ENCODE measurements at places on chromosomes 1 and 21.

GRCh38 chr21:31201144-31201543 is 142.9 kb downstream of the TIAM1 start:
- DNase-seq, result no peak

- DNase-seq, result no peak
These were observed 259.9 kb upstream of the RAB4A start for GRCh38 chr1:229011022-229011421.

- no peak for DNase-seq
These were observed 180.6 kb upstream of the PALMD start for GRCh38 chr1:99465176-99465900.

- DNase-seq, result no peak
These were observed 128.4 kb upstream of the ZBTB40 start for GRCh38 chr1:22323141-22323845.

DNA sequence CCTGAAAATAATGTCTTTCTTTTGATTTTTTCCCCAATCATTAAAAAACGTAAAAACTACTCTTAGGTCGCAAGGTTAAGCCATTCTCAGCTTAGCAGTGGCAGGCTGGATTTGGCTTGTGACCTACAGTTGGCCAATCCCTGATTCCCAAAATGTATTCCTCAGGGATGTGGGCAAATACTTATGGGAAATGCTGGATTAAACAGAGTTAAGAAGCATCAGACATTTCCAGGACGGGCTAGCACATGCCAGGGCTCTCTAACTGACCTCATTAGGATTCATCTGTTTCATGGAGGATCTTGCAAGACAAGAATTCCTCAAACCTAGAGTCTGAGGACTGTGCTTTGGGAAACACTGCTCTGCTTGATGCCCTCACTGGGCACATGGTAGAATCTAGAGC is 982 bp upstream of the IL24 start:
- no peak for DNase-seq

DNA sequence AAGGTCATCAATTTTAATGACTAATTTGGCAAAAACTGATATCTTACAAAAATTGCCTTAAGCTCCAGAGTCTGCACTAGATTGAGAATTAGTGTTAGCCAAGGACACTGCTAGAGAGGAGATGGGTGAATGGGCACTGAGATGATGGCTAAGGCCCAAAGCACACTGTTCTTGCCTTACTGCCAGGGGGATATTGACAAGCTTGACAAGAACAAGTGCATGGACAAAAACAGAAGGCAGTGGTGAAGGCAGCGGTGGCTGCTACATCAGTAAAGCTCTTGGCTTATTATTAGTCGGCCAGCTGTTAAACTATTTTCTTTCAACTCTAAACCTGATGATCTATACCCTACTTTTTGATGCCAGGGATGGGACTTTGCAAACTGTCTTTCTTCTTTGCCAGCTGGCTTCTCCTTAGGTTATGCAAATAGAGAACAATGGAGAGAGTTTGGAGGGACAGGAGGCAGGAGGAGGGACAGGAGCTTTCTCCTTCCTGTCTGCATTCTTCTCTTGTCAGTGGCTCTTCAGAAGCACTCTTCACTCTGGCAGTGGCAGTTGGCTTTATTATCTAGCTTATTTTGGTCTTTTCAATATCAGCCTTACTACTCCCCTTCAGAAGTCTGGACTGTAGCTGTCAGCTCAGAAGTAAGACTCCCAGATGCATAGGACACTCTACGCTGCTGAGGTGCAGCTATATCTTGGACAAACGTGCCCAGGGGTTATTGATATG is 853.5 kb upstream of the TMPRSS15 start:
- DNase-seq, result no peak

DNA sequence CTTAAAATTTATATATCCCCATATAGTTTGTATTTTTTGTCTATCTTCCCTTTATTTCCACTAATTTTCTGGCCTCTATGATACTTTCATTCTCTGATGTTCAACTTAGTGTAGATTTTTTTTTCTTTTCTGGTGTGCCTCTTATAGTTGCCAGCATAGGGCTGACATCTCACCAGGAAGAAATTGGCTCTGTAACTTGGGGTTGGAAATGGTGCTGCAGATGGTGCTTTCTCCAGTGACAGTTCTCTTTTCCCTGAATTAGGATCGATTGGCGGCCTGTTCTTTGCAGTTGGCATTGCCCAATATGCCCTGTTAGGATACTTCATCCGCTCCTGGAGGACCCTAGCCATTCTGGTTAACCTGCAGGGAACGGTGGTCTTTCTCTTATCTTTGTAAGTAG is 50.3 kb downstream of the SLC22A15 start:
- DNase-seq, result no peak

DNA sequence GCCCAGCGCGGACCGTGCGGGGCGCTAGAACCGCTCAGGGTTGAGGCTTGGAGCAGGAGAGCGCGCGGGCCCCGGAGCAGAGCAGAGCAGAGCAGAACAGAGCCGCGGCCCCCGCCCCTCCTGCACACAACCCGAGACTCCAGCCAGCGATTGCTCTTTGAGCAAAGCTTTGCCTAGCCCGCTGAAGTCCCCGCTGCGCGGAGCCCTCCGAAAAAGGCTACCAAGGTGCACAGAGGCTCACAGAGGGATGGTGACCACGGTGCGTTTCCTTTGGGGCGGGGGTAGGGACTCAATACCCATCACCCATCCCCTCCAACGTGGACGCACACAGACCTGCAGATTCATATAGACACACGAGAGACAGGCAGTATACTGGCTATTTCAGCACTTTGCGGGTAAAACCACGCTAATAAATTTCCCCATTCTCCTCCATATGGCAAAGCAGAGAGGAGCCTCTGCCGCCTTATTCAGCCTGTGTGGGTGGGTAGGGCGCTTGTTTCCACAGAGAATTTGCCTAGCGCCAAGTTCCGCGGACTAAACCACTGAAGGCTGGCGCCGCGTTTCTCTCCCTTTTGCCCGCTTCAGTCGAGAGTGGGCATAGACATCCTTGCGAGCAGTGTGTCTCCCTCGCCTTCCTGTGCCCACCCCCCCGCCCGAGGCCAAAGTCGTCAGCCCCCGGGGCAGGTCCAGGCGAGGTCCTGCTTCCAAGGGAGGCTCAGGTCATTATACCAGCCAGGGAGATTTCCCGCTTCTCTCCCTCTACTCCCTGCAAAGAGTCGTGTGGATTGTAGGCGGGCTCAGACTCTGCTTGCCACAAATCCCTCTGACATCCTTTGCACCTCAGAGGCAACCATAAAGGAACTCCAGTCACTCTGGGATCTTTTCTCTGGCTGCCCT is 8.5 kb downstream of the HLX start:
- DNase-seq, result no peak

GRCh38 chr1:39643705-39644104 is 4.3 kb upstream of the HEYL start:
- DNase-seq, result no peak

GRCh38 chr21:25373126-25374082 is 233.9 kb downstream of the MRPL39 start:
- DNase-seq, result no peak

DNA sequence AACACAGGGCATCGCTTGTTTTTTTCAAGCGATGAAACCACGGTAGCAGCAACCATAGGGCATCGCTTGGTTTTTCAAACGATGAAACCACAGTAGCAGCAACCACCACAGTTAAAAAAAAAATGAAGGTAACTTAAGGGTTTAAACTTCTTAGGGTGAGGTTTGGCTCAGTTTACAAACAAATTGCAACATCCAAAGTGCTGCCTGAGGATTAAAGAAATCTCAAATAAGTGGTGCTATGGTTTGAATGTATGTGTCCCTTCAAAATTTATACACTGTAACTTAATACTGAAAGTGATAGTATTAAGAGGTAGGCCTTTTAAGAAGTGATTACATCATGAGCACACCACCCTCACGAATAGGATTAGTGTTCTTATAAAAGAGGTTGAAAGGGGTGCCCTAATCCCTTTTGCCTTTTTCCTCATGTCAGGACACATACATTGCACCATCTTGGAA is 6.4 kb upstream of the GBP5 start:
- DNase-seq, result no peak

- DNase-seq, result no peak
These were observed 70.0 kb upstream of the AJAP1 start for GRCh38 chr1:4584449-4584848.

DNA sequence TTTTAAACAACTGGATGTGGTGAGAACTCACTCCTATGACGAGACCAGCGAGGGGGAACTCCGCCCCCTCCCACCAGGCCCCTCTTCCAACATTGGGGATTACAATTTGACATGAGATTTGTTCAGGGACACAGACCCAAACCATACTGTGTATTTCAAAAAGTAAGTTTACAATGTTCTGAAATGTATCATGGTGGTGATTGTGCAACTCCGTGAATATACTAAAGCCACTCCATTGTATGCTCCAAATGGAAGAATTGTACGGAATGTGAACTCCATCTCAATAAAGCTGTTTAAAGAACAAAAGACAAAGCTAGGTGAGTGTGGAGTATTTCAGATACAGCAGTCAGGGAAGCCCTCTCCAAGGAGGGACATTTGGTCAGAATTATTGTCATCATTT is 432.1 kb upstream of the VAMP3 start:
- no peak for DNase-seq

DNA sequence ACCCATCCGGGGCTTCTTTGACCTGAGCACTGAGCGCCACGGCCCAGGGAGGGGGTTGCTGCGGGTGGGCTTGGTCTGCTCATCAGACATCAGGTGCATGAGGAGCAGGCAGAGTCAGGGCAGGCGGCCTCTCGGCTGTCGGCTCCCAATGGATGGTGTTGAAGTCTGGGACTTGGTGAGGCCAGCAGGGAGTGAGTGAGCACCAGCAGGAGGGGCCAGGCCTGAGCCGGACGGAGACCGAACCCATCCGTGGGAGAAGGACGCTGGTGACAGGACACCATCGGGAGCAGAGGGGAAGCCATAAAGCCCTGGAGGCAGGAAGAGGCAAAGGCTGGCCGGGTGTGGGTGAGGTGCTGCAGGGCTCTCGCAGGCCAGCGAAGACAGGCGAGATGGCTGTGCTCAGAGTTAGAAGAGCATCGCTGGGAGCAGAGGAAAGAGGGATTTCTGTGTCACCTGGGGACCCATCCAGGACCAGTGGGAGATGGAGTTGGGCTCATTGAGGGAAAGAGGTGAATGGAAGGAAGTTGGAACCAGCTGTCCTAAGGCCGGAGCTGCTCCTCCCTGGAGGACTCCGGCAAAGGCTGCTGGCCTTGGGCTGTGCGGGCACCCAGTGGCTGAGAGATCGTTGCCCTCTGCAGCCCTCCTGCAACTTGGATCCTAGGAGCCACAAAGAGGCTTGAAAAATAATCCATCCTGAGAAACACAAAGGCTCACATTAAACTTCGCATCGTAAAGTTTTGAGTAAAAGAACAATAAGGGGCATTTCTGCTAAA is 49.9 kb downstream of the PDE9A start:
- DNase-seq, result no peak

DNA sequence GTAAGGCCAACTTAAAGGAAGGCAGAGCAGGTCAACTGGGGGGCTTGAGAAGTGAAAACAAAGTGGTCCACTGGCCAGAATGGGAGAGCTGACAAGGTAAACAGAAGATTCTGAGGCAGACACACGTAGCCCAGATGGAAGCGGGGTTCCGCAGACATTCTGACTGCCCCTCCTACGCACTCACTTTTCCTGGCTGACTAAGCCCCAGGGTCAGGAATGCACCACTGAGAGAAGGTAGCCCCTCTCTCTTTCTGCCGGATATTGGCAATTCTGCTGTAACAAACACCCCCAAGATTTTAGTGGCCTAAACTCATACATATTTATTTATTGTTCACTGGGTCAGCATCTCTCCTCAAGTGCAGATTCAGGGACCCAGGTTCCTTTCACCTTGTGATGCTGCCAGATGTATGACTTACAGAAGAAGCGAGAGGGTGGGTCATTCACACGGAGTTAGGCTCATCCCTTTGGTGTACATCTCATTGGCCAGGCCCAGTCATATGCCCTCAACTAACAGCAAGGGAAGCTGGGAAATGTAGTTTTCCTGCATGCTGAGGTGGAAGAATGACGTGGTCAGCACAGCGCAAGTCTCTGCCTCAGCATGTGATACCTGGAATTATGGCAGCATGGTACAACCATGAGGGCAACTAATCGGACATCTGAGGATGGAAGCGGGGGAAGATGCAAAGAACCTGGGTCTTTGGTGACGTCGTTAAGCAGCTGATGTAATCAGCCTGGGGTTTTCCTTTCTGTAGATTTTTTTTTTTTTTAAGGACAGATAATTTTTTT is 43.4 kb upstream of the MRPS6 start:
- DNase-seq, result peak; percentile 4

DNA sequence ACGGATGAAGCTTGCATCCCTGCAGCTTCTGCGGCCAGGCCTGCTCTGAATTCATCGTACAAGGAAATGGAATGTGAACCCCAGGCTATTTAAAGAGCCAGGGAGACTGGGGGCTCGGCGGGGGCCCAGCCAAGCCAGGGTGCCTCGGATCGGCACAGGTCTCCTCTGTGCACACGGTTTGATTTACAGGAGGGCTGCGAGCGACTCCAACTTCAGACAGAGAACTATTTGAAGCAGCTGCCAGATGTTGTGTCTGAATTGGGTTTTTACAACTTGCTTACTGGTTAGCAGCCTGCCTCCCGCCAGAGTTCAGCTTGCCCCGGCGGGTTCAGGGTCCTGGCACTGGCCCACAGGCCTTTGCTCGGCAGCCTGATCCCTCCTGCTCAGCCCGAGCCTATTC is 83.2 kb downstream of the SPSB1 start:
- DNase-seq, result no peak

GRCh38 chr1:56330391-56331026 is 248.9 kb downstream of the PLPP3 start:
- DNase-seq, result no peak

DNA sequence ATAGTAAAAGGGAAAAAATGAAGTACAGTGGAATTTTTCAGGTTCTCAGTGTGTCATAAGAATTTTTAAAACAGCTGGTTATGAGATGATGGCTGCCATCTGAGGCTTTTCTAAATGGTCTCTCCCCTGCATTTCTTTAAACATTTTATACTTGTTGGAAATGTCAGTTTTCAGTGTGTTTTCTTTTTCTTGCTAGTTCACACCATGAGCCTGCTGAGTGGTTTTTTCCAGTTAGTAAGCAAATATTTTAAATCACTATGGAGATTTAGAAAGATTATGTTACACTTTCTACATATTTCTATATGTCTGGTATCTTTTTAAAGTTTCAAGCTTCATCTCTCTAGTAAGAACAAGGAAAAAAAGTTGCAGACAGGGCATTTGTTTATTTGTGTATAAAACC is 9.6 kb downstream of the RBM15 start:
- no peak for DNase-seq

- no peak for DNase-seq
These were observed 43.1 kb upstream of the COX20 start for GRCh38 chr1:244792188-244792850.

- DNase-seq, result no peak
These were observed 98.1 kb downstream of the TGFB2 start for GRCh38 chr1:218443255-218443654.

DNA sequence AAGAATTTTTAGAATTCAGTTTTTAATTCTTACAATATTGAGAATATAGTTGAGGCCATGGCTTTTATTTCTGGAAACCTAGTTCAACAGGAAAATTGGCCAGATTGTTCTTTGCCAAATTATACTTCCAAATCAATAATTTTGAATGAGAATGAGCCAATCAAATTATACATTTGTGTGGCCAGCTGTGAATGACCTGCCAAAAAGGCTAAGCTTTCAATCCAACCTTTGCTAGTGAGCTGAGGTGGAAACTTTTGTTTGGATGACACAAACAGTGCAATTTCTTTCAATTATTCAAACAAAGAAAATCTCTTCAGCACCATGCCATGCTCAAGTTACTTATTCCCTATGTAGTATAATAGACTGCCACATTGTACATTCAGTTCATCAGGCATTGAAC is 167.8 kb downstream of the PATJ start:
- no peak for DNase-seq
